Neural progenitor cell (in vitro differentiated cells): ENCODE measurements at places on chromosomes 7 and 10.
A peak's percentile ranks its signal among the peaks of the same experiment; 100 is the strongest.

DNA sequence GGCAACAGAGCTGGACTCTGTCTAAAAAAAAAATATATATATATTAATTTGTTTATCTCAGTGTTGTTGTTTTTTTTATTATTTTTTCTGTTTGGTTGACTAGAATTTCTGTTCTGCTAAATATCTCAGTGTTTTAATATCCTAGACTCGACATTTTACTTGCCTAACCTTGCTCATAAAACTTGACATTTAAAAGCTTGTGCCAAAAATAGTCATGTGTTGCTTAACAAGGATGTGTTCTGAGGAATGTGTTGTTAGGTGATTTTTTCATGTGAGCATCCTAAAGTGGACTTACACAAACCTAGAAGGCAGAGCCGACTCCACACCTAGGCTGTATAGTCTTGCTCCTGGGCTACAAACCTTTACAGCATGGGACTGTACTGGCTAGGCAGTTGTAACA is 23.1 kb downstream of the NRBF2 start:
- no peak for DNase-seq

DNA sequence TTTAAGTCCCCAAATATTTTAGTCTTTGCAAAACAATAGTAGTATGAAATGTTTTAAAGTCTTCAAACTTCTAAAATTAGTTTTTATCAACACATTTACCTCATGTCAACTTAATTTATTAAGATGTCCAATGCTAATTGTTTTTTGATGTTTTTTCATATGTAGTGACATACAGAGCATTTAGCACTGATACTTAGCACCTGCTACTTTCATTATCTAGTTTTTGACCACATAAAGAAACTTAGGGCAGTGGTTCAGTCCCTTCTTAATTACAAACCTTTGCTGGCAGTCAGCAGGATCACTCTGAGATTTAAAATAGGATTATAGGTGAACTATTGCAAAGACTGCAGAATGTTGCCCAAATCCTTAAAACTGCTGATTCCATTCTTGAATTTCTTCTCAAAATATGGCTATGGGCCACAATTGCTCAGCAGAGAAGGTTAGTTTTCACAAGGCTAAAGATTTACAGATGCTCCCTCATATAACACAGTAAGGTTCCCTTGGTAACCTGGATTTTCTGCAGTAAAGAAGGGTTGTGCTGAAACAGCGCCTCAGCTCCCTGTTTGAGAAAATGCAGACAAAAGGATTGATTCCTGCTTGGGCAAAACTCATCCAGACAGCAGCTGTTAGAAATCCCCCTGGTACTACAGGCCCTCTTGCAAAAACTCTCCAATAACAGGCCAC is 3.4 kb downstream of the GPR85 start:
- peak; percentile 64 for DNase-seq

DNA sequence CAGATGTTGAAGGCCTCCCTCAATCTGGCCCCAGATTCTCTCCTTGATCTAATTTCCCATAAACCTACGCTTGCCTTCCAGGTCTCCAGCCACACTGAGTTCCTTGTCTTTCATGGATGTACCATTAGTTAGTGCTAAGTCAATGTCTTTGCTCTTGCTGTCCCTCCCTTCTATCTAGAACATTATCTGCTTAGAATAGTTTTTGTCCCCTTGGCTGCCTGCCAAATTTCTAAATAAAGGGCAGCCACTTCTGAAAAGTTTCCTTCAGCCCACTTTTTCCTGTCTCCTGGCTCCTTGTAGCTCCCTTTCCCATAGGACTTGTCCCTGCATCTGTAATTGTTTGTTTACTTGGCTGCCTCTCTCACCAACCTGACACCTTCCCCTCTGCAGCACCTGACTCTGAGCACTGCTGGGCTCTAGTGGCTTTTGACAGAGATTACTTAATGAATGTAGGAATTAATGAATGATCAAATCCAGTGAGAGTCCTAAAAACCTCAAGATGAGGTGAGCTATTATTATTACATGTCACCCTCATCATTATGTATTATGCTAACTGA is 58.3 kb downstream of the CXCL12 start:
- no peak for DNase-seq

DNA sequence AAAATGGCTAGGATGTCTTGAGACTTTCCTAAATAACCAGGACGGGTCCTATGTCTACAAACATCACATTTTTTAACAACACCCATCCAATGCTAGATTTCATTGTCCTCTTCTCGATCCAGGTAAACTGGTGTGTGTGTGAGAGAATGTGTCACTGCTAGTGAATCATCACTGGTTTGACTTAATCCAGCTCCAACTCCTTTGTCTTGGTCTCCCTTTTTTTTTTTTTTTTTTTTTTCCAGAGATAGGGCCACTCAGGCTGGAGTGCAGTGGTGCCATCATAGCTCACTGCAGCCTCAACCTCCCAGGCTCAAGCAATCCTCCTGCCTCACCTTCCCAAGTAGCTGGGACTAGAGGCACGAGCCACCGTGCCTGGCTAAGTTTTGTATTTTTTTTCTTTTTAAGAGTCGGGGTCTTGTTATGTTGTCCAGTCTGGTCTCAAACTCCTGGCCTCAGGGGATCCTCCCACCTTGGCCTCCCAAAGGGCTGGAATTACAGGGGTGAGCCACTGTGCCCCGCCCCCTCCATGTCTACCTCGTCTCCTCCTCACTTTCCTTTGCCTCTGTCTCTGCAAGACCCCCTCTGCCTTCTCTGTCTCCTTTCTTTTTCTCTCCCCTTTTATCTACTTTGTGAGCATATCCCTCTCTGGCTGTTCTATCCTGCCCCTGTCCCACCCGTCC is 2.2 kb upstream of the UFSP1 start:
- DNase-seq = no peak

DNA sequence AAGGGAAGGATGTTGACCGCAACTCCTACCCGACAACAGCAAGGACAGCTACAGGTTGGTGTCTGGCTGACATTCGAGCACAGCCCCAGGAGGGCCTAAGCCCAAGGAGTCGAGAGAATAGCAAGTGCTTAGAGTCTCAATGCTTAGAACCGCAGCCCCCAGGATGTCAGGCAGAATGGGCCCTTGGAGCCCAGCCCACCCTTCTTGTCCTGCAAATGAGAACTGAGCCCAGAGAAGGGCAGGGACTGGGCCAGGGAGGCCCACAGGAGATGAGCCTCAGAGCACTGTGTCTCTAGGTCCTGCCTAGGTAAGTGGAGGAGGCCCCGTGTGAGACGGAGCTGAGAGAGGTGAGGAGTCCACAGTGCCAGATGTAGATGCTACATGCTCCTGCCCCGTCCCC is 173.3 kb upstream of the ZMIZ1 start:
- peak; percentile 42 for DNase-seq

DNA sequence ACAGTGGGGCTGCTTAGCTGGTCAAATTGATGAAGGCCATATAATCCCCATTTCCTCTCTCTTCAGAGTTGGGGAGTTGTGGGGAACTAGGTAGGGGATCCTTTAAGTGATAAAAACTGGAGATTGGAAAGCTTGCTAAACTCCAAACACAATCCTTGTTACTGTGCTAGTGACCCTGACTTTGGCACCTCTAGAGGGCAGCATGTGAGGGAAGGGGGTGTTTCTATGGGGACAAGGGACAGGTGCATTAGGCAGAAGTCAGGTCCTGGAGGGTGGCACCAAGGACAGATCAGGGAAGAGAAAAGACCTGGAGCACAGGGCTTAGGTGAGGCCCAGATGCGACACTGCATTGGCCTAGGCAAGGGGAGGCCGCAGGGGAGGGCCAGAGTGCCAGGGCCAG is 66.9 kb downstream of the CDHR3 start:
- DNase-seq = no peak

DNA sequence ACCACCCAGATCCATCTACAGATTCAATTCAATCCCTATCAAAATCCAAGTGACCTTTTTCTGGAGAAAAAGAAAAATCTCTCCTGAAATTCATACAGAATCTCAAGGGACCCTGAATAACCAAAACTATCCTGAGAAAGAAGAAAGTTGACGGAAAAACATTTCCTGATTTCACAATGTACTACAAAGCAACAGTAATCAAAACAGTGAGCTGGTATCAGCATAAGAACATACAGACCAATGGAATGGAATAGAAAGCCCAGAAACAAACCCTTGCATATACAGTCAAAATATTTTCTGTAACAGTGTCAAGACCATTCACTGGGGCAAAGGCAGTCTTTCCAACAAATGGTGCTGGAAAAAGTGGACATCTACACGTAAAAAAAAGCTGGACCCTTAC is 89.9 kb downstream of the JMJD1C start:
- no peak for DNase-seq

DNA sequence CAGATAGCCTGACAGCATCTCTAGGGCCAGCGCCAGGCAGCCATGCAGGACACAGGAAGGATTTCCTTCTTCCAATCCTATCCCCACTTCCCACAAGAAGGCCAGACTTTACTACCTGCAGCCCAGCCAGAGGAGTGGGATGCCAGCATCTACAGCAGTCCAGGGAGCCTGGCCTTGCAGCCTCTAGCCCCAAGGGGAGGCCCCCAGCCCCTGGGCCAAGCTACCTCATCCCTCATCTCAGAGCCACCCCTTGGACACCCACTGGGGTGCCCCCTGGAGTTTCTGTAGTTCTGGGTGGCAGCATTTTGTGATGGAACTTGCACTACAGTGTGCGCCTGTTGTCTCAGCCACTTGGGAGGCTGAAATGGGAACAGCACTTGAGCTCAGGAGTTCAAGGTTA is 170.8 kb upstream of the PODXL start:
- no peak for DNase-seq
